ENCODE measurements at places on chromosomes 16 and 17.
A peak's percentile ranks its signal among the peaks of the same experiment; 100 is the strongest.

DNA sequence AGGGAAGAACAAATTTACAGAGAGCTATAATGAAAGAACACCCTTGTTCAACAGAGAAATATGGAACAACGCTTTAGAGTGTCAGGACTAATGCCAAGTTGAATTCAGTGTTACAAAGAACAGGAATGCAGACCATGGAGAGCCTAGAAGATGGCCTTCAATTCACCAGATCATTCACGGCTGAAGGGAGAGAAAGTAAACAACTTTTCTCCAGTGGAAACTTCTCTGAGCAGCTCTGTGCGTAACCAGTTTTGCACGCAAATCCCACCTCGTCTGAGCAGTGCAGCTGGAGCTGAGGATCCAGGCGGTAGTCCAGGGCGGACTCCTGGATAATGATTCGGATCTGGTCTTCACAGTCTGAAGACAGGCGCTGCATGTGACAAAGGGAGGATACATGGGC is 40.5 kb upstream of the CLEC18B start:
- DNase-seq = no peak

GRCh38 chr16:65788434-65789140 is 577.9 kb upstream of the CDH5 start:
- no peak for DNase-seq

DNA sequence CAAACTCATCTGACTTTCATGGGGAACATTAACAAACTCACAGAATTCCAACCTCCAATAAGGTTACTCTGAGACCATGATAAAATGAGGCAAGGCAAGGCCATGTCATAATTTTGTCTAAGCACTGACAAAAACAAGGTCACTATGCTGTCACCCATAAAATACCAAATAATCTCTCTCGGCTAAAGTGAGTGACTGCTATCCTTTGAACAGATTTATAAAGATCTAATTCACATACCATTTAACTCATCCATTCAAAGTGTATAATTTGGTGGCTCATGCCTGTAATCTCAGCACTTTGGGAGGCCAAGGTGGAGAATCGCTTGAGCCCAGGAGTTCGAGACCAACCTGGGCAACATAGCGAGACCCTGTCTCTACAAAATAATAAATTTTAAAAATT is 20.6 kb upstream of the CA4 start:
- no peak for DNase-seq

DNA sequence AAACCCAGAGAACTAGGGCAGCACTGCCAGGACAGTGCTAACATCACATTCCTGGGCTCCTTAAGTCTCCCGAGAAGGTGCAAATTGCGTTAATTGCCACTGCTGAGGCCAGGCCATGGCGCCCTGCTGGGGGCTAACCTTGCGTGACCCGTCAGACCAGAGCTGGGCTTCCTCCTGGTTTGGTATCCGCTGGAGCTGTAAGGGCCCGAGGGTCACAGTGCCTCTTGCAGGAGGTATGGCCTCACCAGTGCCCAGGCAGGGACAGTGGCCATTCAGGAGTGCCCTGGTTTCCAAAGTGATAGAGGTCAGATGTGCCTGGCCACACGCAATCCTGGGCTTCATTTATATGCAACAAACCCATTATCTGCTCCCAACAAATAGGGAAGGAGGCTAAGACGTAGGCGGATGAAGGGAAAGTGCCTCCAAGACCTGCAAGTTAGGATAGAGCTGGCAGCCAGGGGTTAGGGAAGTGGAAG is 17.7 kb upstream of the ADCY9 start:
- DNase-seq = no peak

GRCh38 chr17:81173052-81173761 is 7.2 kb upstream of the AATK start:
- no peak for DNase-seq

DNA sequence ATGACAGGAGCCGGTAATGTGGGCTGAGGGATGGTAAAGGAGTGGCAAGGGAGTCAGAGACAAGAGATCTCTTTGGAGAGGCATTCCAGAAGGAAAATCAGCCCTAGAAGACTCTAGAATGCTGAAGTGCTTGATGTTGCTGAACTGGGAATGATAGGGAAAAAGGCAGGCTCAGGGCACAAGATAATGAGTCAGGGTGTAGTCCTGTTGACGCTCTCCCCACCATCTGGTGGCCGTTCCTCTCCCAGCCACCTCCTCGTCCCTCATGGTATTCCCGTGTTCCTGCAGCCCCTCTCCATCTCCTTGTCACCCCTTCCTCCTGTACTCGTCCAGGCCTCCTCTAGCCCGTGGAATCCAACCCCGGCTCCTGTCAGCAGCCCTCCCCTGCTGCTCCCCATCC is 11.1 kb upstream of the ALDOA start:
- no peak for DNase-seq

GRCh38 chr16:65672960-65673359 is 551.1 kb upstream of the CDH11 start:
- no peak for DNase-seq

DNA sequence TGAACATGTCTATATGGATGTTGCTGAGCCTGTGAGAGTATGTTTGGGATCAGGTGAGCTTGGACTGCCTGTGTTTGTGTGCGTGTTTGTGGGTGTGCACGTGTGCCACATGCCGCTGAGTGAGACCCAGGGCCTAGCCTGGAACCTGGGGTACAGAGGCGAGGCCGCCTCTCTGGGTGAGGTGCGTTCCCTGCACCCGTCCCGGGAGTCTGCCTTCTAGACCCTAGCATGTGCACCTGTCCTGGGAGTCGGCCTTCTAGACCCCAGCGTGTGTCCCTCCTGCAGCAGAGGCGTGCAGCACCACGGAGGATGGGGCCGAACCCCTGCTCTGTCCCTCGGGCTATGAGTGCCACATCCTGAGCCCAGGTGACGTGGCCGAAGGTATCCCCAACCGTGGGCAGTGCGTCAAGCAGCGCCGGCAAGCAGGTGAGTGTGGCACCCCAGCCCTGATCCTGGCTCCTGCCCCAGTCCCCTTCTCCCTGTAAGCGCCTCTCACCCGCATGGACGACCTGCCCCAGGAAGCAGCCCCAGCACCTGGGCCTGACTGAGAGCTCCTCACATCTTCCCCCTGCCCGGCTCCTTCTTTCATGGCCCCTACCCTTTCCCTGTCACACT is 24.6 kb downstream of the WFDC1 start:
- DNase-seq = no peak

GRCh38 chr16:2838928-2839327 is 8.8 kb downstream of the ZG16B start:
- DNase-seq = peak; percentile 38

- DNase-seq = no peak
These were observed 64.3 kb upstream of the RBL2 start for GRCh38 chr16:53369921-53370320.

DNA sequence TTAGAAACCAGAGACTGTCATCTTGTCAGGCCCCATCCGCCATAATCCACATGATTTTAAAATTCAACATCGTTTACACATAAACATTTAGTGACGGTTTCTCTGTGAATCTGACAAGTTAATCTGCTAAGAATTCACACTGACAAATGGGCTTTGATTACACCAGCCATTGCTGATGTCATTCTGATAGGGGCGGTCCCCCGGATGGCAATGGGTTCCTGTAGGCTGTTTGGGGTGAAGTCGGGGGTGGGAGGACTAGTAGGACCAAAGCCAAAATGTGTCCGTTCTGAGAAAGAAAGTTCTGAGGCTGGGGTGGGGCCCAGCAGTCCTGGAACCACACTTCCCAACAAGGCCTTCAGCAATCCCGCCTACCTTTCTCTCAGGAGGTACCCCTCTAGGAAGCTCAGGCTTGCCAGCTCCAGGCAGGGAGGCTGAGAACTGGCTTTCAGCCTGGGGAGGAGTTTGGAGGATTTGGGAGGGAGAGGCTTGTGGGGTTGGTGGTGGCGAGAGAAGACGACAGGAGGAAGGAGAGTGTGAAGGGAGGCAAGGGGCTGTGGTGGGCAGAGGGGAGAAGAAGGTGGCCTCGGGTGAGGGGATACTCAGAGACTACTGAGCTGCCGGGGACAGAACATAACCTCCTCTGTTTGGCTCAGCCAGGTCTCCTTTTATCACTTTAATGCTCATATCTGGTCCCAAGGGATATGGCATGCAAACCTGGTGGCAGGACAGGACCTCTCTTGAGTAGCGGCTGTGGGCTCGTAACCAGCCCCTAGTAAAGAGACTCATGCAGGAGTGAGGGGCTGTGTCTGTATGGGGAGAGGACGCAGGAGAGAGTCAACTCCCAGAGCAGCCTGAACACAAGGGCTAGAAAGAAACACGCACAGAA is 8.6 kb downstream of the HIC1 start:
- no peak for DNase-seq

GRCh38 chr16:6602405-6602804 is 730.2 kb upstream of the RBFOX1 start:
- no peak for DNase-seq

DNA sequence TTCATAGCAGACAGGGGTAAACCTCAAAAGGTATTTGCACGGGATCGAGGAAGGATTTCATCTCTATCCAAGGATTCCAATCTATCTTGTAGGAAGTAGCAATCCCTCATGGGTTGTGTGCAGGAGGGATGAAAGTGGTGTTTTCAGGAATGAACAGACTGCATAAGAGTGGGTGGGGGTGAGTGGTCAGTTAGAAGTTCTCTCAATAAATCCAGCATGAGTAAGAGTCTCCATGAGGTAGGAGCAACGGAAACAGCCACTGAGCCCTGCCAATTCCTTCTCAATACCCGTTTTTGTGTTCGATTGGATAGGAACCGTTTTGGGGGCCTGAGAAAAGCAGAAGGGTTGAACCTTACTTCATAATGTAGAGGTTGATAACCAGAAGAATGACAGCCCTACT is 375.6 kb downstream of the SOX9 start:
- DNase-seq = no peak

GRCh38 chr16:27107185-27107592 is 40.5 kb downstream of the C16orf82 start:
- no peak for DNase-seq

- DNase-seq = no peak
These were observed 7.1 kb downstream of the IGSF6 start for GRCh38 chr16:21645261-21645721.

- DNase-seq = no peak
These were observed 149.8 kb upstream of the HS3ST2 start for GRCh38 chr16:22664132-22664531.

GRCh38 chr17:48578616-48579470 is 693 bp upstream of the HOXB4 start:
- DNase-seq = no peak

GRCh38 chr16:78984324-78984723 is 616.2 kb downstream of the MAF start:
- no peak for DNase-seq

DNA sequence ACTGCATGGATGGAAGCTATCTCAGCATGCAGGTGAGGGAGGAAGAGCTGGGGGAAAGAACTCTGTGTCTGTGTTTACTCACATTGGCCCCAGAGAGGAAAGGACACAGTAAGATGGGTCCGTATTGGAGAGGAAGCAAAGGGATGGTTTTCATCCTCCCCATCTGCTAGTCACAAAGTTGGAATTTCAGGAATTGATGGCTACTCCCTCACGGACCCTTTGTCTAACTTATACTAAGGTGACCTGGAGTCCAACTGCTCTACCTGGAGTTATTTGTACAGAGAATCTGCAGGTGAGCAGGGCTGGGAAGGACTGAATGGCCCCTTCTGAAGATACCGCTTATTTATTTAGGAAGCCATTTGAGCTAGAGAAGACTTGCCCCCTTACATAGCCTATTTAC is 55.1 kb downstream of the WNT3 start:
- no peak for DNase-seq

DNA sequence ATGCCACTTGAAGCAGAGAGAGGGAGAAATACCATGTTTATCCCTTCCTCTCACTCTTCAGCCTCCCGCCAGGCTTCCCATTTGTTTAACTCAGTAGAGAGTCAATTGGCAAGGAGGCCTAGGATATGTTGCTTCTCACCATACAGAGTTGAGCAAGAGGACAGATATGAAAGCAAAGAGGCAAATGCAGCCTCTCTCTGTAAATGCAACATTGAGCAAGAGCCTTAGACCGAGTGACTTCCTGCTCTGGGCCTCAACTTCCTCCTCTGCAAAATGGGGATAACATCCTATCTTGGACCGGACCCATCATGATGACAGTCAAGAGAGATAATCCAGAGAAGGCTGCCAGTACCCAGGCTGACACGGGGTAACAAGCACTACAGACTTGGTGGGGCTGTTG is 36.8 kb downstream of the SOCS1 start:
- no peak for DNase-seq

DNA sequence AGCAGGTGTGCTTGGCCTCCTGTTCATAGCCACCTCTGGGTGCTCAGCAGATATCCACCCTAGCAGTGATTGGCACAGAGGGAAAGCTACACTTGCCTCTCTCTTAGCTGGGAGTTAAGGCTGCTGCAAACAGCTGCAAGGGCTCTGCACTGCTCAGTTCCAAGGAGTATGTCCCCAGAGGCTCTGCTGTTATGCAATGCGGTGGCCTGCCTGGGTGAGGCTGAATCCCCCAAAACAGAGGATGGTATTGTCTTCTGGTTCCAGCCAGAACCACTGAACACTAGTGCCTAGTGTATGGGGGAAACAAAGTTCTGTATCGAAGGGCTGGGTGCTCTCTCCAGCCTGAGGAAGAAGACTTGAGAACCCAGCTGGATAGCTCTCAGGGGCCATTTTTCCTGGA is 16.8 kb downstream of the TMEM94 start:
- DNase-seq = no peak

DNA sequence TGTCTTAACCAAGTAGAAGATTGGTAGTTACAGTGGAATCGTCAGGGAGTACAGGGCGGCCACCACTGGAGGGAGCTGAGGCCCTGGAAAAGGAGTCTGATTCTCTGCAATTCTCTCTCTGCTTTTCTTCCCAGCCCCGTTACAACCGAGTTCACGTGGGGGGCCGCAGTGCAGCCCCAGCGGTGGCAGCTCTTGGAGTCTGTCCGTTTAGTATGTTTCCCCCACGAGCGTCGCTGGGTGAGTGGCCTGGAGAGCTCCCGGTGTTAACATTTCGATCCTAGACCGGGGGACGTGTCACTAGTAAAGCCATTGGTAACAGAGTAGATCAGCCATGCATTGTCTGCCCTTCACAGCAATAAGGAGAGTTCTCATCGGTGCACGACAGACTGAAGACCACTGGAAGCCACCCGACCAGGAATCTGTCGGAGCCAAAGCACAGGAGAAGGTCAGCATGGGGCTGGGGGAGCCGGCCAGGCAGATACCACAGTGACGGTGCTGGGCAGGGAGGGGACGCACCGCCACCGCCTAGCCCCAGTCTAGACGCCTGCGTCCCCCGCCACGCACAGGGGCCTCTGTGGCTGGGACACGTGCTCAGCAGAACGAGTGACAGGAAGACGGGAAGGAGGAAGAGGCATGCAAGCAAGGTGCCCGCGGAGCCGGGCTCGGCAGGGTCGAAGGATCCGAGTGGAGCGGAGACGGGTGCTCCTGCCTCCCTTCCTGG is 15.7 kb downstream of the SLC16A3 start:
- no peak for DNase-seq

DNA sequence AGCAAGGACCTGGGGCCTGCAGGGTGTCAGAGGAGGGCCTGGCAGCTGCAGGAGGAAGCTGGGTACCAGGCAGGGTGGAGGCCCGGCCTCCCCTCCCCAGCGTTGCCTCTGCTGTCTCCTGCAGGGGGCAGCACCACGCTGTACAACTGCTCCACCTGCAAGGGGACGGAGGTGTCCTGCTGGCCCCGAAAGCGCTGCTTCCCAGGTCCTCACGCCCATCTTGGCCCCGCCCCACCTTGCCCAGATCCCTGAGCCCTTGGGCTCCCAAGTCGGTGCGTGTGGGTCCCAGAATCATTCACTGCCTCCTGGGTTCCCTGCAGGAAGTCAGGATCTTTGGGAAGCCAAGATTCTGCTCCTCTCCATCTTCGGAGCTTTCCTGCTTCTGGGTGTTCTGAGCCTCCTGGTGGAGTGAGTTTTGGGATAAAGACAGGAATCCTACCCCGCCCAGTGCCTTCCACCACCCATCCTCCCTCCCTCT is 1.2 kb downstream of the TMEM95 start:
- DNase-seq = peak; percentile 80

GRCh38 chr16:48197294-48197693 is 41.5 kb upstream of the ABCC12 start:
- DNase-seq = no peak
